EL (cell line): ENCODE measurements at places on chromosomes 2 and 18.

DNA sequence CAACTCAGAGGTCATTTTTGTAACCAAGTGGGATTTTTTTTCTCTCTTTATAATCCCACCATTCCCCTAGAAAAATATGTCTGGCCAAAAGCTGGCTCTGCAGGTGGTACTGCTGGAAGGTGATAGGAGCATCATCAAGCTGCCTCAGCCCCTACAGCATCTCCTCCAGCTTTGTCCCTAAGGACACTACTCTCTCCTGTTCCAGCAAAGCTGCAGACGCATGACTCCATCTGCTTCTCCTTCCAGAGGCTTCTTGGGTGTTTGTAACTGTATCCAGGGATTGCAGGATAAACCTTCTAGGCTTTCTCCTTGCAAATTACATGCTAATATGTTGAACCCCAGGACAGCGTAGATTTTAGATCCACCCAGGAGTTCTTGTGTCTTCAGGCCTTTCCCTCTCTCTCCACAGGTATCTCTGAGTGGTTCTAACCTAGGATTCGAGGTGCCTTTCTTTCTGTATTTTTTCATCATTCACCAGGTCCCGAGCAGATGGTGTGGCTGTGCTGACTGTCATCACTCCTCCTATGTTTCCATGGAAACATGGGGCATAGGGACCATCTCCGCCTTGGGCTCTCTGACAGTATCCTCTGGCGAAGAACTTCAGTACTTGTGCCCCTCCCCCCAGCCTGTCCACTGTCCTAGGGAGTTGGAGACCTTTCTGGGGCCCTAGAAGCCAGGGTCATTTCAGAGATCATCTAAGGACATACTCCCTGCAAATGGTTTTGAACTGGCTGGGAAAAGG lies 34.3 kb downstream of the AFF3 start:
- DNase-seq = no peak

DNA sequence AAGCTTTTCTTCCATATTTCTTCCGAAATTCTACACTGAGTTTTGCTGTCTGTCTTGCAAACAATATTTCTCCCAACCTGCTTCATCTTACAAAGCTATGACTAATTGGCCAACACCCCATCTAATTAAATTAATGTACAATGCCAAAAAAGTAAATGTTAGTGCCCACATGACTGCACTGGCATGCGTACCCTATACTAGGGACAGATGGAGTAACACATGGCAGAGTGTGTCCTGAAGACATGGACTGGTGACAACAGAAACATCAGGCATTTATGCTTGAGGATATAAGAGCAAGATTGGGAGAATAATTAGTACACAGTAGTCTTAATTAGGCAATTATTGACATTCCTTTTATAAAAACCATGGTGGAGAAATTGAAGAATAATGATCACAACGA lies 66.8 kb downstream of the MREG start:
- DNase-seq = no peak

DNA sequence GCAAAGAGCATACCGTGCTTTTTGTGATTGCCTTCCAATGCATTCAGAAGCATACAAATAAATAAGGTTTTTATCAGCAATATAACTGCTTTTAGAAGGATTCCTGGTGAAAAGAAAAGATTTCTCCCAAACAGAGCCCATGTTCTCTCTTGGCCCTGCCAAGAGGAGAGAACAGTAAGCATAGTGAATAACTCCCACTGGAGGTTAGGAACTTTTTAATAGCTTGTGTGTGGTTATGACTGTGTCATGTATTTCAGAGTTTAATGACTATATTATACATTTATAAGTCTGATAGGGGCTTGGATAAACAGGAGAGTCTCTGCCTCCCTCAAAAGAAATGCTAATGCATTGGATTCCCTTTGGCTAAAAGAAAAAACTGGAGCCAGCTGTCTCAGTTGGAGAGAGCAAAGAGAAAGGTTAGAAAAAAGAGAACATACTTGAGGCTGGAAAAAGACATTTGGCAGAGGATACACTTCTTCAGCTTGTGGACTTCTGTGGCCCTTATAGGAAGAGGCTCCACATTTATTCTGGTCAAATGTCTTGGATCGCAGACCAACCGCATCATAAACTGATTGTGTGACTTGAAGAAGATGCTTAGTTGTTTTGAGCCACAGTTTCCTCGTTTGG lies 63.0 kb upstream of the SPRED2 start:
- no peak for DNase-seq

DNA sequence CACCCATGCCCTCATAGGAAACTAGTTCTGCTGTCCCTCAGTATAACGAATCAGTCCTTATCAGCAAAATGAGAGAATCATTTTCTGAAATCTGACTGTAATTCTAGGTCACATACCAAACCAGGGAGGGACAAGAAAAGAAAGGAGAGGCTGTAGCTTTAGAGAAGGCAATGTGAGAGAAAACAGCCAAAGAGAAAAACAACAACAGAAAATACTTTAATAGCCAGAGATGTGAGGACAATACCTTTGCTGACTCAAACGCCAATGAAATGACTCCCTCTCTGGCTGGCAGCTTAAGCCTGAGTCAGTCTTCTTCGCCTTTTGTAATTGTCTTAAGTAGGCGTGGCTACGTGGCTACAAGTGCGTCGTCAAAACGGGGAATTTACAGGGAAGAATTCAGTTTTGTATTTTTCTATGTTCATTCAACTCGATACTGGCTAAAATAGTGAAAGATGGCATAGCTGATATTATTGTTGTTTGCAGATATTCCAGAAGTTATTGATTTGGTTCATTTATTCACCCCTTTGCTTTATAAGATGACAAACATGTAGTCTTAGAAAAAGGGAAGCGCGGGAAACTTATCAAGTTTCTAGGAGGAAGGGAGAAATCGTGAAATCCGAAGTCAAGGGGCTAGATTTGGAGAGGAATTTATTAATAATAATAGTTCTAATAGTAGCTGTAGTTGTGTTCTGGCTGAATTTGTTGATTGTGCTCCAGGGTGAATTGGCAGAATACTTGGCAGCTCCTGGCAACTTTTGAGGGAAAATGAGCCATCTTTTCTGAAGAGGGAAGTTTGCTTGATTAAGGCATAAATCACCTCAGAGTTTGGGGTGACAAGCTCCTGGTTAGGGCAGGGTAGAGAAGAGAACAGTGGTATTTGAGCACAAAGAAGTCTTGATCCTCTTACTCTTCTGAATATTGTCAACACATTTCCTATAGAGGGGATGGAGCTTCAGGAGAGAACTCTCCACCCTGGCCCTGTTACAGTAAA lies at the start of gene IL1A:
Gene IL1A (minus strand): TSS at position 295 of the 991 bp plus-strand sequence. CDS start 723 bp downstream, outside the sequence.
- DNase-seq = peak; percentile 71

DNA sequence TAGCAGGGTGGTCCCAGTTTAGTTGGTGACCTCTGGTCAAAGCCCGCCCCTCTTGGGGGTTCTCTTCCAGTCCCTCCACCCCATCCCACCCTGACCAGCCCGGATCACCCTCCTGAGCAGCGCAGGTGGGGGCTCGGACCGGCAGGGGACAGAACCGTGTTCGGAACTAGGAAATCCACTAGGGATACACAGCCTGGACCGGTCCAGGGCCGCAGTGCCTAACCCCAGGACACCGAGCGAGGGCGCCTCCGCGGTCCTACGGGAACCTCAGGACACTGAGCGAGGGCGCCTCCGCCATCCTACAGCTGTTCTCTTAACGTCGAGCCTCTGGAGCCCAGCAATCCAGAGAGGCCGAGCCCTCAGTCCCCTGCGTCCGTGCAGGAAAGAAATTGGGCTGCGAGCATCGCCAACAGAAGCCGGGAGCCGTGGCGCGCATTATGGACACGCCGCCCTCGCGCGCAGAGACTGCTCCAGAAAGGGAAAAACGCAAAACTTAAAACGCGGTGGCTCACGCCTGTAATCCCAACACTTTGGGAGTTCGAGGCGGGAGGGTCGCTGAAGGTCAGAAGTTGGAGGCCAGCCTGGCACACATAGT lies 8.5 kb downstream of the RAX start:
- no peak for DNase-seq

DNA sequence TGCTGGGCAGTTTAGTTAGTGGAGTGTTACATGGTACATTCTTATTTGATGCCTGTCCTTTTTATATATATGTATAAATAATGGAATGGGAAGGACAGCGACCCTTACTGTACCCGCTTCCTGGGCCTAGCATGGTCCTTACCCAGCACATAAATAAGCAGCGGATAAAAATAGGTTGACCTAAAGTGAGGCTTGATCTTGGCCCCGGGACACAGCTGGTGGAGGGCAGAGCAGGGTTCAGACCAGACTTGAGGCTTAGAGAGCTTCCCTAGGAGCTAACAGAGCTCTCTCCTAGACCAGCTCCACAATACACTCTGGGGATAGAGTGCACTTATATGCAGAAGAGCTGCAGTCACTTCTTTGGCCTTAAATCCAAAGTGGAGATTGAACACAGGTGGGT lies 46.9 kb upstream of the RPL31 start:
- DNase-seq = no peak

- DNase-seq = no peak
Observed at GRCh38 chr2:60675301-60675700, 80.8 kb upstream of the PAPOLG start.

DNA sequence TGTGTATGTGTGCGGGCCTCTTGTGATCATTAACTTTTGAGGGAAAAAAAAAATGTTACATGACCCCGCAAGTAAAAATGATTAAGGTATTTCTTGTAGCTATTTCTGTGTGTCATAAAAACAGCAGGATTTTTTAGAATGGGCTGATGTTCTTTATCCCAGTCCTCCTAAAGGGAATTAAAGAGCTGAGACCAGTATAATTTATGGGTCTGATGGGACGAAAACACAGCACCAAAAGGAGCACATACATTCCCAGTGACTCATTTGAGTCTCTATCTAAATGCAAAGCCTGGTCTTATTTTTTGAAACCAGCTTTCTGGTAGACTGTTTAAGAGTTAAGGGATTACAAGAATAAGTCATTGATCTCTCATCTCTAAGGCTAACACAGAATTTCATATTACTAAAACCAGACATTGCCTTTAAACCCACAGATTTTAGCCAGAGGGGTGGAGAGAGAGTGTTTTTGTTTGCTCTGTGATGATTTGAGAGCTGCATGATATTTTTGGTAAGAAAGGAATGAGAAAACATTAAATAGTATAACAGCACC lies 342.3 kb upstream of the EPHA4 start:
- peak; percentile 61 for DNase-seq

GRCh38 chr18:49645196-49645595 lies 83.3 kb downstream of the LIPG start:
- no peak for DNase-seq

- peak; percentile 18 for DNase-seq
Observed at GRCh38 chr18:3441290-3441689, 8.7 kb upstream of the TGIF1 start.

- peak; percentile 20 for DNase-seq
Observed at GRCh38 chr2:67649331-67650261, 252.5 kb downstream of the ETAA1 start.

GRCh38 chr2:200226451-200227426 lies 79.8 kb upstream of the SPATS2L start:
- DNase-seq = no peak

DNA sequence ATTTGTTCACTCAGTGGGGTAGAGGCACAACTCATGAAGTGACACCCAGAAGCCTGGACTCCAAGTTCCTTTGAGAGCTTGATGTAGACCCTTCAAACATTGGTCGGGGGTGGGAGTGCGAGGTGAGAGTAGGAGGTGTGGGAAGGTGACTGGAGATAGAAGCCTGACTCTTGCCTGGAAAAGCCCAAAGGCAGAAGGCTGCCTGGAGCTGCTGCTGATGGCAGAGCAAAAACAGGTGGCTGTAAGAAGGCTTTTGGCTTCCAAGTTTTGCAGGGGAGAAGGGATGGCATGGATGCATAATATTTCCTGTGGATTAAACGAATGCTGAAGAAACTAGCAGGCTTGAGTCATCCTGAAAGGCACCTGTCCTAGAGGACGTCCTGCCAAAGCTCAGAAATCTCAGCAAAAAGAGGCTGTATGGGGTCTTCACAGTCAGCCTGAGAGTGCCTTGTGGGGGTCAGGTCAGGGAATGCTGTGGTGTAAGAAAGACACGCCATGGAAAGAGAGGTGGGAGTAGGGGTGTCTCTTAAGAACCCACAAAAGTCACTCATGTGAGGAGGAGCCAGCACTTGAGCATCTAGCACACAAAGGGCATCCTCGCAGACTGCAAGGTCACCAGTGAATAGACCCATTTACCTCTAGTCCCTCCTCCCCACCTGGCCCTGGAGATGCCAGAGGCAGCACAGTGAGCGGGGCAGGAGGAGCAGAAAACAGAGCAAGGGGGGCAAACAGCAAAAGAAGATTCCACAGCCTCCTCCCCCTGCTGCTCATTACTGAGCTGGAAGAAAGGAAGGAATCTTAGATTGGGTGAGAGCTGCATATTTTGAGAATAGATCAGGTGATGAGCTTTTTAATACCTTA lies 37.5 kb downstream of the FASTKD2 start:
- DNase-seq = no peak

DNA sequence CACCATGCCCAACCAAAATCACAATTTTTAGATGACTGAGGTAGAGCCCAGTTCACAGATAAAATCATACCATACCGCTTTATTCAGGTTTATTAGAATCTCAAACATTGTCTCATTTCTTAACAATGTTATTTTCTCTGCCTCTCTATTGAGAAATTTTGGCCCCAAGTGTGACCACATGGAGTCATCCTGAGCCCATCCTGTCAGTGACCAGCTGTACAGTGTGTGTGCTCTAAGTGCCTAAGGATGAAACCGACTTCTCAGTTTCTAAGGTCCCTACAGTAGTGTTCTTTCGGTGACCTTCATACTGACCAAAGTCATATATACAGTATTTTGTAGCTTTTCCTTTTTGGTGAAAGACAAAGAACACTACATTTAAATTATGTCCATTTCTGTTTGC lies 123.7 kb upstream of the MSTN start:
- peak; percentile 22 for DNase-seq

DNA sequence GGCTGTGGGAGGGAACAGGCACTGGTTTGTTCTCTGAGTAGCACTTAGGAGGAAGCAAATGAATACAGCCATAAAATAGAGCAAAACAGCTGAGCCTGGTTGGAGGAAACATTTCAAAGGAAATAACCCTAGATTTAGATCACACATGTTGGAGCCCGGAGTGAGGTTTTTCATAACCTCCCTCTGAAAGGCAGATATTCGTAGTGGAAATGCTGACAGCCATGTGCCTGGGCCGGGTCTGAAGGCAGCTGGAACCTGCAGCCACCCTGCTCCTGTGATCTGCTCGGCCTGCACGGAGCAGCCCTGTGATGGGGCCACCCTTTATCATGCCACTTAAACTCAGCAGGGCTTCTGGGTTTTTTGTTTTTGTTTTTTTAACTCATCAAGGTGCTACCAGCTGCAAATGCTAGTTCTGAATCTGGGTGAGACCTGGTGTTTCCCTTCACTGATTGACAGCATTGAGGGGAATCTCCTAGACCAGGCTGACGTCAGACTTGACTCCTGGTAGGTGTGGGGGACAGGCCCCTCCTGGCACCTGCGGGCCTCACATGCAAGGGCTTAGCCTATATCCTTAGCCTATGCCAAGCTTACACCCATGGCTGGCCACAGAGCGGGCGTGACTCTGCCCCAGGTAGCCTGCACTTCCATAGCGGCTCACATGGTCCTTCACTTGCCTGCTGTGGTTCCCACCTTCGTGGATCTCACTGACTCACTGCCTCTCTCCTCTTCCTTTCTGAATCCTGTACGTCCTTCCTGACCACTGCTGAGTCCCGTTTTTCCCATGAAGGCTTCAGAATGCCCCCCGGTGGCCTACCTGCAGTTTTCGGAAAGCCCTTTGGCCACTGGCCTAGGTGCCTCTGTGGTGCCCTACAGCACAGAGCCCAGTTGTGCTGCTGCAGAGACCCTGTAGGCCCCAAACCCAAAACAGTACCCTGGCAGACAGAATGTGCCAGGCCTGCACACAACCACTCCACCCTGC lies 217.3 kb downstream of the SEPTIN10 start:
- DNase-seq = no peak

- DNase-seq = peak; percentile 21
Observed at GRCh38 chr18:45874491-45875184, 49.2 kb downstream of the SIGLEC15 start.

GRCh38 chr2:239523147-239523953 lies 122.5 kb upstream of the HDAC4 start:
- no peak for DNase-seq

- no peak for DNase-seq
Observed at GRCh38 chr18:58980991-58981390, 116.3 kb downstream of the ZNF532 start.
